ENCODE measurements at places on chromosomes 6 and 20.

GRCh38 chr6:39169448-39170344 lies 54.7 kb upstream of the SAYSD1 start:
- DNase-seq, result peak; percentile 45

DNA sequence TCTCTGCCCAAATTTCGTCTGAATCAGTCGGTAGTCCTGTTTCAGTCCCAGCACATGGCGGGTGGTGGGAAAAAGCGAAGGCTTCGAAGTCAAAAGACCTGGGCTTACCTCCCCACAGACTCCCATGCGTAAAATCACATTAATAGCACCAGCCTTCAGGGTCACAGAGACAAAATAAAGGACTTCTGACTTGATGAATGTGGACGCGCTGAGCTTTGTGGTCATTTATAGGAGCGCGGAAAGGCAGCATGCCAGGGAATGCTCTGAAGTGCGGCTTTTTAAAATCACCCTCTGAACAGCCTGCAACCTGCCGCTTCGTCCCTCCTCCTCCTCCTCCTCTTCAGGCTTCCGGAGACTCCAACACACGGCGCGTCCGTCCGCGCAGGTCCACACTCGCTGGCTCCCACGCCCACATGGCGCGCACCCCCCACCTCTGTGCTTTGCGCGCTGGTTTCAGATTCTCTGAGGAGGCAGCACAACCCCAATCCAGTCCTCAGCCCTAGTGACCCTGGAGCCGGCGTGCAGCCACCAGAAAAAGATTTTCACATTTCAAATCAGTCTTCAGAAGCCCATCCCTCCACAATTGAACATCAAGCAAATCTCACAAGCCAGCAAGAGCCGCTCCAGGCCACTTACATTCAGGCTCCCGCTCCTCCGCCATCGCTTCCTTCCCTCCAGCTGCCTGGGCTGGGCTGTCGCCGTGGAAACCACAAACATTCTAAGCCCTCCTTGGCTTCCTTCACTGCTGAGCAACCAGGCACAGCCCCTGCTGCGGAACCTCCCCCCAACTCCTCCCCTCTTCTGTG lies at the start of gene C6orf118:
TSS of gene C6orf118 (minus strand) at position 680 of the 806 bp plus-strand sequence. CDS start at position 661, 19 bp downstream.
- DNase-seq, result peak; percentile 94

GRCh38 chr6:128368213-128368944 lies 152.0 kb downstream of the PTPRK start:
- no peak for DNase-seq

DNA sequence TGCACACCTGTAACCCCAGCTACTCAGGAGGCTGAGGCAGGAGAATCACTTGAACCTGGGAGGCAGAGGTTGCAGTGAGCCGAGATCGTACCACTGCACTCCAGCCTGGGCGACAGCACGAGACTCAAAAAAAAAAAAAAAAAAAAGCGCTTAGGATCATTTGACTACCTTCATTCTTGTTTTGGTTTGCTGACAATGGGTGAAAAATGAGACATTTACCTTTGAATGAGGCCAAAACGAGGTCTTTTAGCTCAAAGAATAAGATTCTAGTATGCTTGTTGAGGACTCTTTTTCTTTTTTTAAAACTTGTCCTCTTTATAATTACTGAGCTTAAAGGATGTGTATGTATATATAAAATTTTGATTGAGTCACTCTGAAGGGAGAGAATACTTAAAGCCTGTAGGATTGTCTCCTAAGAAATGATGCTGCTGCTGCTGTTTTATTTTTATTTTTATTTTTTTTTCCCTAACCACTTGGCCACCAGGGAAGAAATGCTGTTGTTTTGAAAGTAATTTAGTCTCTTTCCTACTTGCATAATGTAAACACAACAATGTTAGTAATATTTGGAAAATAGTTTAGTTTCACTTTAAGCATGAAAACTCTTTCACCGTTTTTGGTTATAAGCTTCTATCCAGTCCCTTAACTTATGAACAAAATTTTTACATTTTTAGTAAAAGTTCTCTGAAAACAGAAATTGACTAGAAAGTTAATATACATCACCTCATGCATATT lies 7.9 kb downstream of the UBR2 start:
- no peak for DNase-seq
